ENCODE measurements at places on chromosomes 1 and 21. TPM values are rescaled to one million over a fixed set of nuclear protein-coding genes. Genes with fewer than 3 reads are reported as not detected.
A peak's percentile ranks its signal among the peaks of the same experiment; 100 is the strongest.

DNA sequence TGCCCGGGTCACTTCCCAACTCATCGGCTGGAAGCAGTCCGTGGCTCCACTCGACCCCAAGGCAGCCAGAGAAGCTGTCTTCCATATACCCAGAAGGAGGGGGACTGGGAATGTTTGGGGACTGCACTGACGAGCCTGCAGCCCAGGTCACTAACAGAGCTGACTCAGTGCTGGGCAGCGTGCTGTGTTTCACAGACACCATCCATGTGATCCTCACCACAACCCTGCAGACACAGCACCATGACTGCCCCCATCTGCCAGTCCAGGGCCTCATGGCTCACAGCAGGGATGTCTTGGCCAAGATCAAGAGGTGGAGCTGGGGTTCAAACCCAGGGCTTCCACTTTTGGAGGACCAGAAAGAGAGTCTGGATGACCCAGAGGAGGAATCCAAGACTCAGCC, 67.9 kb downstream of the KLHDC7A start:
- DNase-seq: no peak
- H3K27ac ChIP-seq: no peak overlapping the region

- peaks cover 15% of the 10 kb centered on the region for H3K36me3 ChIP-seq
- no peaks in the 10 kb centered on the region for H3K27me3 ChIP-seq
- no peak for DNase-seq
- H3K4me1 ChIP-seq: no peaks in the 10 kb centered on the region
These were observed 24.4 kb downstream of the BLZF1 start for GRCh38 chr1:169392406-169392805.

DNA sequence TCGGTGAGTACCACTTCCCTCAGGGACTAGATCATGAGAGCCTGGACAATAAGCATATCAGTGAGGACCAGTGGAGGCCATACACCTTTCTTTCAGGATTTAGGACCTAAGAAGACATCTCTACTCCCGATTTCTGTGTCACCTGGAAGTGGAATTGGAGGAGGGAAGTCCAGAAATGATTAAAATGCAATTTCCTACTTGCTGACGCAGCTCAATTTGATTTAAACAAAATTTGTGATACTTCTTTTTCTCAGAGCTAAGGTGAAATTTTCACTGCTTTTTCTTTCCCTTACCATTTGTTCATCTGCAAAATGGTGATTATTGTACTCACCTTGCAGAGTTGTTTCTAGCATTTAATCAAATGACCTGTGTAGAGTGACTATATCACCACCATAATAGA, 38.8 kb upstream of the BTG3 start:
- H3K4me3 ChIP-seq: no peak overlapping the region
- H3K27me3 ChIP-seq: no peaks in the 10 kb centered on the region
- H3K4me1 ChIP-seq: peaks cover 4% of the 10 kb centered on the region

- peak overlapping the region; percentile 83 for H3K4me3 ChIP-seq
- no peaks in the 10 kb centered on the region for H3K36me3 ChIP-seq
- no peak overlapping the region for H3K27ac ChIP-seq
These were observed 56.6 kb downstream of the TMEM53 start for GRCh38 chr1:44617703-44618029.

DNA sequence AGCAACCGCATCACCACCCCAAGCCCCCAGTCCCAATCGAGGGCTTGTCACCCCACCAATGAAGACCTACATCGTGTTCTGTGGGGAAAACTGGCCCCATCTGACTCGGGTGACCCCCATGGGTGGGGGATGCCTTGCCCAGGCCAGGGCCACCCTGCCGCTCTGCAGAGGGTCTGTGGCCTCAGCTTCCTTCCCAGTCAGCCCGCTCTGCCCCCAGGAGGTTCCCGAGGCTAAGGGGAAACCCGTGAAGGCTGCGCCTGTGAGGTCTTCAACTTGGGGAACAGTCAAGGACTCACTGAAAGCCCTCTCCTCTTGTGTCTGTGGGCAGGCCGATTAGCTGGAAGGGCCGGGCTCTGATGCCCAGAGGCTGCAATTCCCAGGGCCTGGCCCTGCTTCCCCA, 2.0 kb downstream of the SRARP start:
- no peak for DNase-seq
- no peaks in the 10 kb centered on the region for H3K27me3 ChIP-seq
- H3K36me3 ChIP-seq: no peaks in the 10 kb centered on the region
- H3K4me1 ChIP-seq: peaks cover 11% of the 10 kb centered on the region
- H3K4me3 ChIP-seq: no peak overlapping the region

DNA sequence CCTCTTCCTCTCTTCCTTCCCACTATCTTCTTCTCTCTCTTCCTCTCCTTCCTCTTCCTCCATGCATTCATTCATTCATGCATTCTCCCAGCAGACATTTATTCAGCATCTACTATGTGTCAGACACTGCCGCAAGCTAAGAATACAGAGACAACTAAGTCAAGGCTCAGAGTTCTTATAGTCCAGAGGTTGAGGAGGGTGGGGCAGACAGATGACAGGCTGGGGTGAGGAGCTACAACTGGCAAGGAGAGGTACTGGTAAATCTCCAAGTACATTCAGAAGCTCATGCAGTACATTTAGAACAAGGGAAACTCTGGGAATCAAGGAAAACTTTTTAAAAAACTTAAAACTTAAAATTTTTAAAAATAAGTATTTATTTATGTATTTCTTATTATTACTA, 56.4 kb upstream of the FMOD start:
- DNase-seq: no peak
- no peak overlapping the region for H3K27ac ChIP-seq
- H3K4me3 ChIP-seq: no peak overlapping the region
- H3K4me1 ChIP-seq: peaks cover 6% of the 10 kb centered on the region
- peaks cover 6% of the 10 kb centered on the region for H3K36me3 ChIP-seq

AADACL4 gene
- not detected for total RNA-seq
